Tibial nerve (tissue), 4 donors: ENCODE measurements at places on chromosomes 12 and 14.
A peak's percentile ranks its signal among the peaks of the same experiment; 100 is the strongest.

- H3K36me3 ChIP-seq, result peaks cover 89% of the 10 kb centered on the region
- DNase-seq, result no peak
- no peak overlapping the region for H3K27ac ChIP-seq
- no peak overlapping the region for H3K4me3 ChIP-seq
- H3K27me3 ChIP-seq, result no peaks in the 10 kb centered on the region
These were observed 13.6 kb downstream of the SFSWAP start for GRCh38 chr12:131724534-131724933.

DNA sequence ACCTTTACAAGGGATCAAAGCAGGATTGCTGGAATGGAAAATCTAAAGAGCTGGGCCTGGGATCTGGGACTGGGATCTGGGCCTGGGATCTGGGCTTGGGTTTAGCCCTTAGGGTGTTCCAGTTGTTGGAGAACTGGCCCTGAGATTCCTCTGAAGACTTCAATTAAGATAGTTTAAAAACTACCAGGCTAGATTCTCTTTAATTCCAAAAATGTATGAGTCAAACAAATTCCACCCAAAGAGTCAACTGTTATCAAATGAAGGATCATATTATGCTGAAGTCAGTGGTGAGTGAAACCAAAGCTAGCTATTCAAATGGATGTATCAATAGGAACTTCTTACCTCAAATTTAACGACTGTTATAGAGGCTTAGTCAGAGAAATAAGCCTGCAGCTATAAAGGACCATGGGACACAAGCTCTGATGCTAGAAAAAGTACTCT is 40.5 kb downstream of the LIMA1 start:
- peak overlapping the region; percentile 52 for H3K27ac ChIP-seq
- H3K27me3 ChIP-seq, result no peaks in the 10 kb centered on the region
- DNase-seq, result no peak
- no peaks in the 10 kb centered on the region for H3K36me3 ChIP-seq
- H3K4me3 ChIP-seq, result no peak overlapping the region

GRCh38 chr14:22251090-22251489 is 337.9 kb downstream of the DAD1 start:
- no peak overlapping the region for H3K27ac ChIP-seq
- DNase-seq, result no peak
- H3K27me3 ChIP-seq, result no peaks in the 10 kb centered on the region

DNA sequence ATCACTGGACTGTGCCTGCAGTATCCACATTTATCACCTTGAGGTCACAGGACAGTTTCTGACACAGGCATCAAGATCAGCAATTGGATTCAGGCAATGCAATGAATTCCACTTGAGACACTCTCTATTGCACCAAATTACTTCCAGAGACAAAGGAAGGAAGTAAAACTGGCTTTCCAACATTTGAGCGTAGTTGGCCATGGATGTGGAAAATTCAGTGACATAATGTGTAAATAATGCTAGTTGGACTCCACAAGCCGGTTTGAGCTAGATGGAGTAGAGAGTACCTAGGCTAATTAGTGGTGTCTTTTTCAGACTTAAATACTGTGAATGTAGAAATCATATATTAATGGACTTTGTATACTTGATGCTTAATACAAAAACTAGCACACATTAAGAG is 168.3 kb upstream of the SYT1 start:
- H3K4me1 ChIP-seq, result no peaks in the 10 kb centered on the region
- DNase-seq, result no peak
- no peaks in the 10 kb centered on the region for H3K36me3 ChIP-seq
- no peak overlapping the region for H3K4me3 ChIP-seq

- H3K27ac ChIP-seq, result peak overlapping the region; percentile 93
- H3K27me3 ChIP-seq, result no peaks in the 10 kb centered on the region
- DNase-seq, result peak; percentile 48
- no peaks in the 10 kb centered on the region for H3K36me3 ChIP-seq
- peaks cover 54% of the 10 kb centered on the region for H3K4me1 ChIP-seq
These were observed 406 bp downstream of the TMEM263 start for GRCh38 chr12:106956048-106956578.

DNA sequence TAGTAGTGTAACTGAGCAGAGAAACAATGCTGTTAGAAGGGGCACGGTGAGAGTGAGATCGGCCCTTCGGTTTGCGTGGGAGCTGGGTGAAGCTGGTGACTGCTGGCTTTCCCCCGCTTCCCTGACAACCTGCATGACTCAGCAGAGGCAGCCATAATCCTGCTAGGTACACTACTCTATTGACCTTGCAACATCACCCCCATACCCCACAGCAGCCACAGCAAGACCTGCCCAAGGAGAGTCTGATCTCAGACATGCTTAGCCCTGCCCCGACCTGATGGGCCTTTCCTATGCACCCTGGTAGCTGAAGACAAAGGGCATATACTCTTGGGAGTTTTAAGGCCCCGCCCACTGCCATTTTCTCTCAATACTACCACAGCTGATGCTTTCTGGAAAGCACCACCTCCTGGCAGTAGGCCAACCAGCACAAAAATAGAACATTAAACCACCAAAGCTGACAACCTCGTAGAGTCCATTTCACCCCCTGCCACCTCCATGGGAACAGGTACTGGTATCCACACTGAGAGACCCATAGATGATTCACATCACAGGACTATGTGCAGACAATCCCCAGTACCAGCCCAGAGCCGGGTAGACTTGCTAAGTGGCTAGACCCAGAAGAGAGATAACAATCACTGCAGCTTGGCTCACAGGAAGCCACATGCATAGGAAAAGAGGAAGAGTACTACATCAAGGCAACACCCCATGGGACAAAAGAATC is 75.9 kb upstream of the RGS6 start:
- H3K4me1 ChIP-seq, result no peaks in the 10 kb centered on the region
- no peaks in the 10 kb centered on the region for H3K36me3 ChIP-seq
- DNase-seq, result no peak
- H3K27me3 ChIP-seq, result no peaks in the 10 kb centered on the region
- no peak overlapping the region for H3K4me3 ChIP-seq
- no peak overlapping the region for H3K27ac ChIP-seq

DNA sequence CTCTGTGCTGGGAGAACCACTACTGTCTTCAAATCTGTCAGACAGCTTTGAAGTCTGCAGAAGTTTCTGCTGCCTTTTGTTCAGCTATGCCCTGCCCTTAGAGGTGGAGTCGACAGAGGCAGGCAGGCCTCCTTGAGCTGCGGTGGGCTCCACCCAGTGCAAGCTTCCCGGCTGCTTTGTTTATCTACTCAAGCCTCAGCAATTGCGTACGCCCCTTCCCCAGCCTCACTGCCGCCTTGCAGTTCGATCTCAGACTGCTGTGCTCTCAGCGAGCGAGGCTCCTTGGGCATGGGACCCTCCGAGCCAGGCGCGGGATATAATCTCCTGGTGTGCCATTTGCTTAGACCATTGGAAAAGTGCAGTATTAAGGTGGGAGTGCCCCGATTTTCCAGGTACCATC is 25.1 kb upstream of the KLRB1 start:
- DNase-seq, result no peak
- H3K36me3 ChIP-seq, result no peaks in the 10 kb centered on the region
- H3K27ac ChIP-seq, result no peak overlapping the region
- H3K27me3 ChIP-seq, result no peaks in the 10 kb centered on the region
- no peaks in the 10 kb centered on the region for H3K4me1 ChIP-seq

GRCh38 chr14:105039458-105040205 is 18.7 kb upstream of the CDCA4 start:
- no peaks in the 10 kb centered on the region for H3K36me3 ChIP-seq
- no peak for DNase-seq
- H3K27ac ChIP-seq, result no peak overlapping the region
- H3K4me3 ChIP-seq, result no peak overlapping the region

DNA sequence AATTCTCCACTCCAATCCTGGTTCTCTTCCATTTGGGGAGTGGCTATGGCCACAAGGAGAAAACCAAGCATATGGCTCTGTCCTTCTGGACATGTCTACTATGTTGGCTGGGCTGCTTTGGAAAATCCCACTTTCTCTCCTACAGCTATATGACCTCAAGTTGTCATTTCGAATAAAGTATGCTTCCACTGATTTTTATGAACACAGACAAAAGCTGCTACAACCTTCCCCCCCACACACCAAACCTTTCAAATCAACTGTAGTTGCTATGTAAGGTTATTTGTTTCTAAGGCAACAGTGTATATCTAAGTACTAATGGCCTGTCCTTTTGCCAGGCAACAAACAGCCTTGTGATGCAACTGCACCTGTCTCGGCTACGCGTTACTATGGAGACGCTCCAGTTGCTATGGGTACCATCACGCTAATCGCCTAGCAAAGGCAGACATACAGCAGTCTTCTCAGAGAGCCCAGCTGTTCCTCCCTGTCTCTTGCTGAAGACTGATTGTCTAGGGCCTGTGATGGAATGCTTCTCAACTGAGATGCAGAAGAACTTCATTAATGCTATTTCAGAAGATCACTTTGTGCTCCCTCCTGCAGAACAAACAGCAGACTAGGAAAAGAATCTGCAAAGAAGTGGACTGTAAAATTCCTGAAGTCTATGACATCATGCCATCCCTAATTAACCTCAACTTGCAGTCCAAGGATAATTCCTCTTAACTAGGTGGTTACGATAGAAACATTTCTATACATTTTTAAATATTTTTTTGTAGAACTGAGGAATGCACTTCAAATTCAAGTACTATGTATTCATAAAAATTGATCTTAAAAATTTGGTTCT is 67.6 kb downstream of the FOXN3 start:
- no peak overlapping the region for H3K4me3 ChIP-seq
- H3K36me3 ChIP-seq, result no peaks in the 10 kb centered on the region
- no peaks in the 10 kb centered on the region for H3K27me3 ChIP-seq
- DNase-seq, result no peak

DNA sequence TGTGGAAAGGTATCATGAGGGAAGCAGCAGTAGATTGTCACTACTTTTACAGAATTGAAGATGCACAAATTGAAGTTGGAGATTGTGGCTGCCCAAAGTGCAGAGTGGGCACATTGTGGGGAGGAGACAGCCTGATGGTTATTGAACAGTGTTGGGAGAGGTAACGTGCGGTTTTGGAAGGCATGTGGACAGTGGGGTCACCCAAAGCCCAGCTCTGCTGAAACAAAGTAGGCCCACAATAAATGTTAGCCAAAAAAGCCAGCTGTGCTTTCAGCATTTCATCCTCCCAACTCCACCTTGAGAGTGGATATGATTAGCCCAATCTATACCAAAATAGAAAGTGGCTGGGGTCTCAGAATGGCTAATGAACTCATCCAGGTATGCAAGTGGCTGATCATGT is 96.7 kb downstream of the TMX1 start:
- no peaks in the 10 kb centered on the region for H3K36me3 ChIP-seq
- DNase-seq, result no peak
- H3K4me3 ChIP-seq, result no peak overlapping the region
- H3K4me1 ChIP-seq, result peaks cover 26% of the 10 kb centered on the region
- no peak overlapping the region for H3K27ac ChIP-seq
